ENCODE measurements at places on chromosomes 4 and X. TPM values are rescaled to one million over a fixed set of nuclear protein-coding genes. Genes with fewer than 3 reads are reported as not detected.
A peak's percentile ranks its signal among the peaks of the same experiment; 100 is the strongest.

GRCh38 chr4:11011249-11011648 lies 326.7 kb upstream of the CLNK start:
- no peak for DNase-seq

GRCh38 chrX:104647084-104647483 lies 81.1 kb downstream of the IL1RAPL2 start:
- no peak for DNase-seq

GRCh38 chr4:86223472-86223871 lies 136.4 kb downstream of the MAPK10 start:
- DNase-seq: no peak

GRCh38 chrX:65751519-65751918 lies 84.1 kb downstream of the MSN start:
- no peak for DNase-seq

DNA sequence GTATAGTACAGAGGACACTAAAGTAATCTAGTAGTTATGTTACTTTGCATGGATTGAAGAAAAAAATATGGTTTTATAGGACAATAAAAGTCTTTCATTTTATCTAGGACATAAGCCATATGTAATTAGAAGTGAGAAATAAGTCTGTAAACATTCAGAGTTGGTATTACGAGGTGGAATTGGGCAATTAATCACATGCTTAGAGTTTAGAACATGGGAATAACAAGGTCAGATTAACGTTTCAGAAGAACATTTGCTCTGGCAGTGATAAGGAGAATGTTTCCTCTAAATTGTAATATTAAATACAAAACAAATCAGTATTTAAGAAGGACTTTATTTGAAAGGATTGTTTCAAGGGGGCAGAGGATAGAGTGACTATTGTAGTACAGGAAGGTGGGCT lies 15.6 kb upstream of the SULT1E1 start:
- DNase-seq: no peak

DNA sequence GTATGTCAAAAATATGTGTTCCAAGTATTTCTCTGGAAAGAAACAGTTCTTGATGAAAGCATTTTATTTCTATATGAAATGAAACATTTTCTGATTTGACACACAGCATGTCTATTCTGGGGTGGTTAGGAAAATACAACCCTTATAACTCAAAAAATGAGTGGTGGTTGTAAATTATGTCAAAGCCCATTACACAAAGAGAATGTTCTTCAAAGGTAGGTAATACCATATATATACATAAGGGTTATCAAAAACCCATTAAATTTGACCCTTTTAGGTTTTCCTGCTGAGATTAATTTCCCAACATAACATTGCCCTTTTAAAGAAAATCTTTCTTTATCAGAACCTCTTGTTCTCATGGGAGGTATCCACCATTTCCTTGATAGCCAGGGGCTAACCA lies 420.5 kb upstream of the TECRL start:
- no peak for DNase-seq

- no peak for DNase-seq
These were observed 185.9 kb downstream of the CFAP299 start for GRCh38 chr4:80521438-80521837.

DNA sequence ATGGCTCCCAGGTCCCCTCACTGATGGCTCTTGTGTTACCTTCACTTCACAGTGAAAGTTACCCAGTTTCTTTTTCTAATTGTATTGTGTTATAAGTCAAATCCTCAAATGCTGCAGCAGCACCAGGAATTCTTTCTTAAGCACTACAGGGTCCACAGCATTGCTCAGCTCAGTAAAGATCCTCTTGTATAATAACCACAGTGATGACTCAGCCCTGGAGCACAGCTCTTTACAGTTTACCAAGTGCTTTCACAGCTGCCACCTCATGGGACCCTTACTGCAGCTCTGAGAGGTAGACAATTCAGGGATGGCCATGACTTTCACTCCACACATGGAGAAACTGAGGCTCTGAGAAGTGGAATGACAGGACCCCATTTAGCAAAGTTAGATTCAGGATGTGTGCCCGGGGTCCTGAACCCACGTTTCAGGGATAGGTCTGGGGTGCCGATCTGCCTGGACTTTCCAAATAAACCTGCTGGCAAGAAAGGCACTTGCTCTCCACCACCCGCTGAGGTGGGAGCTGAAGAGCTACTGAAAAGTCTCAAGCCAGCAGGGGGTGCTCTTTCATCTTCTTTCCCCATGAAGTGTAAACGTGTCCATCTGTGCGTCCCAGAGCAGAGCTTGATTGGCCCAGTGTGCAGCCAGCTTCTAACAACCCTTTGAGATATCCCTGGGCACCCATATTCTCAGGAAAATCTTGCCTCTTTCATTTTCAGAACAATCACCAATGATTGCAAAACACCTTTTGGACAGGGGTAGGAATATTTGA lies 35.7 kb upstream of the GABRQ start:
- no peak for DNase-seq

- no peak for DNase-seq
These were observed 200.5 kb upstream of the ANK2 start for GRCh38 chr4:112848911-112849310.

GRCh38 chrX:30196322-30196721 lies 19.0 kb upstream of the MAGEB2 start:
- no peak for DNase-seq

GRCh38 chr4:26217961-26218676 lies 102.7 kb upstream of the RBPJ start:
- DNase-seq: peak; percentile 28

DNA sequence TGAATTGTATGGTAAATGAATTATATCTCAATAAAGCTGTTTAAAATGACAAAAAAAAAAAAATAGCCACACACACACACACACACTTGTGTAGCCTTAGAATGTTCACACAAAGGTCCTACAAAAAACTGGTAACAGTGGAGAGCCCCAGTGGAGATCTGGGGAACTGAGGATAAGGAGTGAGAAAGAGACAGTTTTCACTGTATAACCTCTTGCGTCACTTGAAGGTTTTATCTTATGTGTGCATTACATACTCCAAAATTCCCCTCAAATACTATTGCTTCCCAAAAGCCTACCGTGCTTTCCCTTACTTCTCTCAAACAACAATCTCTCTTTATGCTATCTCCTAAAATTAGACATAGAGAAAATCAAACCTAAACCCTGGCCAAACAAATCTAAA lies 67.8 kb downstream of the SMC1A start:
- DNase-seq: no peak

DNA sequence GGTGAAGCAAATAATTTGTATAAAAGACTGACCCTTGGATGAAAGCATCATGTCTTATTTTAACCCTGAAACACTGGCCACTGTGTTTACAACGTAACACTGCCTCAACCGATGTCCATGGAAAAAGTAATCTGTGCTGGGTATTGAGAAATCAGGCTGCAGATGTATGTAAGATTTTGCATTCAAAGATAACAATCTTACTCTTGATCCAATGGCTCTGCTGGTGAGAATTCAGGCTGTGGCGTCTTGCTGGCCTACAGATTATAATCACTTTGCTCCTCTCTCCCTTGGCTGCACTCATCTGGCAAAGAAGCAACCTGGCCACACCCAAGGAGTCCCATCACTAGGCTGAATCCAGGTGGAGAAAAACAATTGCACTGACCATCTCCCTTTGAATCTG lies 7.5 kb downstream of the ADGRA3 start:
- no peak for DNase-seq

- no peak for DNase-seq
These were observed 63.8 kb downstream of the SLITRK2 start for GRCh38 chrX:145881175-145881995.

- no peak for DNase-seq
These were observed 275.2 kb upstream of the EDA2R start for GRCh38 chrX:66914080-66914479.

- DNase-seq: no peak
These were observed 59.7 kb upstream of the BEX4 start for GRCh38 chrX:103155201-103155600.

- DNase-seq: peak; percentile 28
These were observed 28.1 kb downstream of the FGF2 start for GRCh38 chr4:122854447-122855352.

GRCh38 chrX:1609311-1609710 lies 5.5 kb upstream of the ASMT start:
- no peak for DNase-seq

DNA sequence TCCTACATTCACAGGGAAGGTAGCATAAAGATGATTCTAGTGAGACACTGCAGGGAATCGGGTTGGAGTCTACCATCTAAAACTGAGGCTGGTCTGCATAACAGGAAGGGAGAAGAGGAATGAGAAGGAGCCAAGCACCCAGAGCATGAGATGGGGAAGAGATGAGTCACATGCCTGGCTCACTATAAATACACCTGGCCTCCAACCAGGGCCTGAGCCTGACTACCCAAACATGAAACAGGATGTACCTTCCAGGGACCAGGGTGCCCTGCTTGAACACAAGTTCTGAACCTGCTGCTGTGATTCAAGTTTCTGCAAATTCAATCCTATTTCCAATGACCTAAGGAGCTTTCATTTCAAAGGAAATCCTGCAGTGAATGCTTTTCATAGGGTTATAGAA lies 24.9 kb downstream of the CD99L2 start:
- DNase-seq: no peak

DNA sequence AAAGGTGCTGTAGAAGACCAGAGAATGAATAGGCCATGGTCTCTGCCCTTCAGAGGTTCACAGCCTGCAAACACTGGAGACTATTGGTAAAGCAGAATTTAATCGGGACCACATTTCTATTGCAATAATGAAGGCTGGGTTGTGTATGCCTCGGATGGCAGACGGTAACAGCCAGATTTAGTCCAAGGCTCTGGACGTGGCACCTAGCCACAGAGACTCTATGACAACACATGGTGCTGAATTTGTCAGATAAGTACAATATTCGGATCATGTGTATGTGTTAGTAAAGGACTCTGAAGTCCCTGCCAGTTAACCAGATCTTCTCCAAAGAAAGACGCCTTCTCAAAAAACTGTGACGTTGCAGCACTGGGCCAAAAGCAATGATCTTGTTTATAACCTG lies 129.0 kb downstream of the DCTD start:
- no peak for DNase-seq

- no peak for DNase-seq
These were observed 71.9 kb downstream of the MAOA start for GRCh38 chrX:43728002-43728401.

- no peak for DNase-seq
These were observed 19.7 kb downstream of the SLAIN2 start for GRCh38 chr4:48361012-48361400.

DNA sequence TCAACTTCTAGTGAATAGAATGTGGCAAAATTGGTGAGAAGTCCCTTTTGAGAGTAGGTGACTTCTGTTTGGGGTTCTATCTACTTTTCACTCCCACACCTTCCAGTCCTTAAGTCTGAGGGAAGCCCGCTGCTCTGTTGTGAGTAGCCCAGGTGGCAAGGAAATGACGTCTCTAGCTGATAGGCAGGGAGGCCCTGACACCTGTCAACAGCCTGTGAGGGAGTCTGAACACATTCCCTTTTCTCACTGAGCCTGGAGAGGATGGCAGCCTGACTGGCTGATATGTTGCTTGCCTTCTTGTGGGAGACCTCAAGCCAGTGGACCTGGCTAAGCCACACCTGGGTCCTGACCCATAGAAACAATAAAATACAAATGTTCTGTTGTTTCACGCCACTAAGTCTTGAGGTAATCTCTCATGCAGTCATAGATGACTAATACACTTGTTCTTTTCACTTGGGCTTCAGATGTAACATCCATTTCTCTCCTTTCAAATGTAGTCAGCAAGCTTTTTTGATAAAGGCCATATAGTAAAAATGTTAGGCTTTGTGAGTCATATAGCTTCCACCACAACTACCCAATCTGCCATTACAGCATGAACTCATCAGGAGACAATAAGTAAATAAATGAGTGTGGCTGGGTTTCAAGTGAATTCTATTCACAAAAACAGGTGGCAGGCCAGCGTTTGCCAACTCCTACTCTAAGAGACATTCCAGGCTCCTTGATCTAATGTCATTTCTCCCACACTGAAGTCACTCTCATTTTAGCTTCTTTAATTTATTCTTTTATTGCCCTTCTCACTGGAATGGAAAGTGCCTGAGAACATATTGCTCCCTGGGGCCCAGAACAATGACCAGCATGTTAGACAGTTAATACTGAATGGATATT lies 265.1 kb upstream of the MAD2L1 start:
- DNase-seq: no peak

GRCh38 chr4:137794764-137795254 lies 262.5 kb upstream of the PCDH18 start:
- DNase-seq: no peak

- no peak for DNase-seq
These were observed 6.2 kb downstream of the CXCL1 start for GRCh38 chr4:73875401-73875800.

DNA sequence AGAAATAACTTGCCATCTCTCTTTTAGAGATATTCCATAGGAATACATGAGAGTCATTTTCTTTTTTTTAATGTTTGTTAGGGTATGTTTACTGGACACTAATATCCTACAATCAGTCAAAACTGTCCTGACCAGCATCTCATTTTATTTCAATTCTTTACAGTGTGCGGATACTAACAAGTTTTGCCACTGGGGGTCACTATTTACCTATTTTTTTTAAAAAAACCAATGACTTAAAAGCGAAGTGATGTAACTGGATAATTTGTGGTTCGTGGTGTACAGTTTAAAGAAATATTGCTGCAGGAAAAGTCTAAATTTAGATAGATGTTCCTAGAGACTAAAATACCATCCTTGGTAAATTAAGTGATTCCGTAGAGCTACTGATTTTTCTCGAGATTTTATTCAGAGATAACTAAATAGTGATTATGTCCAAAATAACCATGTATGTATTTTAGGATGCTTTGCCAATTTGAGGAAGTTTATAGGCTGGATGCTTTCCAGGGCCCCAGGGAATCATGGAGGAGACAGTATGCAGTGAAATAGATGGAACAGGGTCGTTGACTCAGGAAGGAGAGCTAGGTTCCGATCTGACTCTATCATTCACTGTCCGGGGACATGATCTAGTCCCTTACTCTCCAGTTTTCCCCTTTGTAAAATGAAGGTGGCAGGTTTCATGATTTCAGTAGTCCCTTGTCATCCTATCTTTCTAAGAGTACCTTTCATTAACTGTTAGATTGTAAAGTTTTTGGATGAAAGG lies 34.0 kb upstream of the GNPDA2 start:
- DNase-seq: peak; percentile 4

NRK gene
- total RNA-seq: under 0.01 TPM

SLC10A4 gene
- 7.7 TPM for total RNA-seq

P2RY8 gene
- total RNA-seq: under 0.01 TPM

CENPE gene
- 3.7 TPM for total RNA-seq

REELD1 gene
- total RNA-seq: not detected

MAGEA10 gene
- not detected for total RNA-seq

GPRASP3 gene
- total RNA-seq: 62.0 TPM

PLAC8 gene
- total RNA-seq: 0.41 TPM

LRP2BP gene
- total RNA-seq: 6.1 TPM

PITX2 gene
- total RNA-seq: not detected

TIGD4 gene
- 3.3 TPM for total RNA-seq

HDAC6 gene
- 77.9 TPM for total RNA-seq

VBP1 gene
- 126 TPM for total RNA-seq

ADRA2C gene
- 3.7 TPM for total RNA-seq

GLRB gene
- 44.0 TPM for total RNA-seq

F11 gene
- not detected for total RNA-seq

AVPR2 gene
- total RNA-seq: not detected

HSD17B11 gene
- 52.6 TPM for total RNA-seq

DSPP gene
- total RNA-seq: 0.41 TPM
